Activated T-helper 17 cell treated with anti-CD3 and anti-CD28 coated beads, Interleukin-2, amount 50 U/mL, for 72 hours (primary cell): ENCODE measurements at places on chromosomes 2 and 18.

DNA sequence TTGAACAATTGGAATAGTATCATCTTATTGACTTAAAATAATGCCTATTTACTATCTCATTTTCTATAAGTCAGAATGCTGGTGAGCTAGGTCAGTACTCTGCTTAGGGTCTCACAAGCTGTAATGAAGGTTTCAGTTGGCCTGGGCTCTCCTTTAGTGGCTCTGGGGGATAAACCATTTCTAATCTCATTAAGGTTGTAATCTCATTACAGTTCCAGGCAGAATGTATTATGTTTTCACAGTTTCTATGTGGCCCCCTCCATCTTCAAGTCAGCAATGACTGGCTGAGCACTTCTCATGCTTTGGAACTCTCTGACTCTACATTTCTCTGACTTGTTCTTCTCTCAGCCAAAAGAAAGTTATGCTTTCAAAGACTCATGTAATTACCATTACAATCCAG, 163.1 kb downstream of the CCDC178 start:
- no peak for ATAC-seq

- ATAC-seq = no peak
Observed at GRCh38 chr2:144136297-144137010, 383.5 kb downstream of the ZEB2 start.

GRCh38 chr2:118077636-118078247, 10.5 kb upstream of the INSIG2 start:
- no peak for ATAC-seq

DNA sequence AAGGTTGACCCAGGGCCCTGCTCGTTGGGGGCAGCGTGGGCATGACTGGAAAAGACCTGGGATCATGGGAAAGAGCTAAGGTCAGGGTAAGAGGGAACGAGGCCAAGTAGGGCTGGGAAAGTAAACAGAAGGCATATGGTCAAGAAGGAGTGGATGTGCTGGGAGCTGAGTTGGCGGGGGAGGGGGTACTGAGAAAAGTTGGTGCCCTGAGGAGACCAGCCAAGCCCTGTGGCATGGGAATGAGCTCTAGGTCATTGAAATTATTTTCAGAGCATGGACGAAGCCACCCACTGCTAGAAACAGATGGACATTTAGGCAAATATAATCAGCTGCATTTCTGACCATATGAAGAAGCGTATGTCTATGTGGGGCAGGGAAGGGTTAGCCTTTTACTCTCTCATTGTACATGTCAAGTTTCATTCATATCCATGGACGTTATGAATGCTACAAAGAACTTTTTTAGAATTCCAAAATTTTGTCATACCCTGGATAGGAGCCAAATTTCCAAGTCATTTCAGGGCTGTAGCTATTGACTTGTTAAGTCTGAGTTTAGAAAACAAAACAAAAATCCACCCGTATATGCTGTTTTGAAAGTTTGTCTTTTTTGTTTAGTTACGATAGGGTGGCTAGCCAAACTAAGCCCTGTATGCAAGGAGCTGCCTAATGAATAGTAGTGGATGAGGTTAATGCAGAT, 19.1 kb downstream of the MAPRE2 start:
- ATAC-seq = no peak

- ATAC-seq = no peak
Observed at GRCh38 chr2:39632876-39633275, 32.8 kb upstream of the TMEM178A start.

DNA sequence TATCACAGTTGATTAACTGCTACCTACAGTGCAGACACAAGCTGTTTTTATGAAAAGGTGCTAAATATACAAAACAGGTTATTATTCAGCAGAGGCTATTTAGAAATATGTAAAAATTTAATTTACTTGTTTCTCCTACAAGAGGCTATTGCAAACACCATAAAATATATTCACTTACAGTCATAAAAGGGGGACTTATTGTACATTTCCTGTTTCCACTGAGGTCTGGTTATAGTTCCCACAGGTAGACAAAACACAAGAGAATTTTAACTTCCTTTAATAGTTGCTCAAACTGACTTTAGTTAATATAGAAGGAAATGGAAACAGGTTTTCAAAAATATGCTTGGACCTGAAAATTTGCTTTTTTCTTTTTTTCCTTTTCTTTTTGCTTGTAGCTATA, 40.0 kb upstream of the FRZB start:
- ATAC-seq = no peak

- ATAC-seq = no peak
Observed at GRCh38 chr18:63819786-63820185, 44.6 kb downstream of the SERPINB7 start.

DNA sequence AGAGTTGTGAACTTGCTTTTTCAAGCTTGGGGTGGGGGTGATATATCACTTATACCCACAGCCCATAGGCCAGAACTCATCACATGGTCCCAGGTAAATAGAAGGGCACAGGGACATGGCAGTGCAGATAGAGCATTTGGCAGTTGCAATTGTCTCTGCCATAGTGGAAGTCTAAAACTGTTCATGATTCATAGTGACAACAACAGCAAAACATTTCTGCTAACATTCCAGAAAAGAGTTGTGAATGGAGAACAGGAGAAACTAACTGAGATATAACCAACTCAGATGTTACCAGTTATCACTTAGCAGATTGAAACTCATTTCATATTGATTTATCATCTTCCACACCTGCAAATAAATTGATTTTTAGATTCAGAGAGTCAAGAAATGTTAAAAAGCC, 278.6 kb upstream of the KYNU start:
- no peak for ATAC-seq

DNA sequence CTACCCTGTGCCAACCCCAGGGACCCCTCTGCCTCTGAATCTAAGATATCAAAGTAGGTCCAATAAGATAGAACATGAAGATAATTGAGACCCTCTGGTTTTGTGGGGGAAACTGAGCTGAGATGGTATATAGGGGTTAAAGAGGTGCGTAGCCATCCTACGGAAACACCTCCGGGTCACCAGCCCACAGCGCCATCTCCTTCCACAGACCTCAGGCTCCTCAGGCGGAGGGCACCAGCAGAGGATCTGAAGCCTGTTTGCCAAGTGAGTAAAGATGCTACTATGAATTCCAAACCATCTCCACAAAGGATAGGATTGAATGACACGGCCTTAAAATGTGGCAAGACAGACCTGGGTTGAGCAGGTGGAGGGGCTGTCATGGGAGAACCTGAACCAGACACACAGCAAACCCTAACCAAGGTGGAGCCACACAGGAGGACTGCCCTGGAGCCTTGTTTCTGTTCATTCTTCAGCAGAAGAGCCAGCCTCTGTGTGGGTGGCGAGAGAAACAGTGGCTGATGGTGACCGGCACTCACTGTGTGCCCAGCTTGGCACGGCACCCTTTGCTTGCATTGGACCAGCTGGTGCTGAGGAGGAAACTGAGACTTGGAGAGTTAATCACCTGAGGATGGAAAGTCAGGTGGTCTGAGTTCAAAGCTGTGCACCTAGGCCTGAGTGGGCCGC, 10.2 kb downstream of the GBX2 start:
- no peak for ATAC-seq

GRCh38 chr18:56148373-56148772, 490.0 kb downstream of the TXNL1 start:
- no peak for ATAC-seq

- ATAC-seq = no peak
Observed at GRCh38 chr2:121902171-121902591, 146.7 kb downstream of the TSN start.

- no peak for ATAC-seq
Observed at GRCh38 chr2:175620106-175620505, 382.0 kb downstream of the LNPK start.
